ENCODE measurements at places on chromosomes 4 and X. TPM values are rescaled to one million over a fixed set of nuclear protein-coding genes. Genes with fewer than 3 reads are reported as not detected.

HPGD gene
- total RNA-seq = 3.3 TPM

- DNase-seq = no peak
Observed at GRCh38 chr4:119211867-119212233, 663 bp upstream of the USP53 start.

DNA sequence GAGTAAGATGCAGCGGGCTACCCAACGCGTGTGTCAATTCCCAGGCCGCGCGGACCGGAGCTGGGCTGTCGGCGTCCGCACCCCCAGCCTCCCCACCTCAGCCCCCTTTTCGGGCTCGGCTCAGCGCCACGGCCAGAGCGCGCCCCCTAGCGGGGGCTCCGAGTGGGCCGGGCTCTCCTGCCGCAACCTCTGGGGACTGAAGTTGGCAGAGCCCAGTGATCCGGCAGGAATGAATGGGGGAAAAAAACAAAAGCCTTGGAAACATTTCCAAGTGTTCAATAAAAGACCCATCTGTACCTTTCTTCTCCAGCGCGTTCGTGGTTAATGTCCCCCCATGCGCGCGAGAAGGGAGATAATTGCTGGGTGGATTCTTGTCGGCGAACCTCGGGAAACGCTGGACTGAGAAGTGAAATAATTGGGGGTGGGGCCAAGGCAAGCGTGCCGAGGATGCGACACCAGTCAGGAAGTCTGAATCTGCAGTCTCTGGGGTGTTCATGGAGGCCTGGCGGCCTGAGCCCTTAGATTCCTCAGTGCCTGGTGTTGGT is 5.2 kb upstream of the ARX start:
- peak; percentile 43 for DNase-seq

DNA sequence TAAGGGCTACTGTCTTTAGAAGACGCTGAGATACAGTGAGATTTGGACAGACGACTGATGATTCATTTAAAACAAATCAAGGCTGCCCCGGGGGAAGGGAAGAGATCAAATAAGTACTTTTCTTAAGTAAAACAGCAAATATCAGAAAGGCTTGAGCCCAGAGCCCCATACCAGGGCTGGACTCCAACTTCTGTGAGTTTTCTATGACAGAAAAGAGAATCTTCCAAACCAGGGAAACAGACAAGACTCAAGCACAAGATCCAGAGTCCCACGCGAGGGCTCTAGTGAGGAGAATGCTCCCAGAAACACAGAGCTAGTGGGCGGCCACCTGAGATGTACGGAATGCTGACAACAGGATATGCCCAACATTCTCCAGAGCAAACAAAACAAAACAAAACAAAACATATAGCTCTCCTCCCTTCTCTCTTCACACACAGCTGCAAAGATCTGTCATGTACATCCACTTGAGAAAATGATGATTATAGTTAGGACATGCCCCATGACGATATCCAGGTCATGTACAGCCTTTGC is 13.1 kb downstream of the ACSL1 start:
- no peak for DNase-seq

GAGE12F gene
- total RNA-seq = 581 TPM

GRCh38 chr4:30094887-30095286 is 625.3 kb upstream of the PCDH7 start:
- no peak for DNase-seq

- DNase-seq = no peak
Observed at GRCh38 chrX:120823556-120823955, 52.1 kb downstream of the CT47B1 start.

GUCY1A1 gene
- total RNA-seq = not detected

DNA sequence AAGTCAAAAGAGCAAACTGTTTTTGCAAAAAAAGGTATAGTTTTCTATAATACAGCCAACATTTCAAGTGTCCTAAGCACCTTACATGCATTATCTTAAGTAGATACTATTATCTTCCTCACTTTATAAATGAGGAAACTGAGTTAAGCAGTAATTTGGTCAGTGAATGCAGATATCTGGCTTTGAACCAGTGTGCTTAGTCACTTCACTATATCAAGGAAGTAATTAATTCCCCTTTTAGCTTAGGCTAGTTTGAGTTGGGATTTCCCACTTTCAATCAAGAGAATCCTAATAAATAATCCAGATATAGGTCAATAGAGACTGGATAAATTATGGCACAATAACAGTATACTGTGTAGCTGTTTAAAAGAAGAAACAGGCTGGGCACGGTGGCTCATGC is 14.8 kb downstream of the SPINK2 start:
- no peak for DNase-seq

DNA sequence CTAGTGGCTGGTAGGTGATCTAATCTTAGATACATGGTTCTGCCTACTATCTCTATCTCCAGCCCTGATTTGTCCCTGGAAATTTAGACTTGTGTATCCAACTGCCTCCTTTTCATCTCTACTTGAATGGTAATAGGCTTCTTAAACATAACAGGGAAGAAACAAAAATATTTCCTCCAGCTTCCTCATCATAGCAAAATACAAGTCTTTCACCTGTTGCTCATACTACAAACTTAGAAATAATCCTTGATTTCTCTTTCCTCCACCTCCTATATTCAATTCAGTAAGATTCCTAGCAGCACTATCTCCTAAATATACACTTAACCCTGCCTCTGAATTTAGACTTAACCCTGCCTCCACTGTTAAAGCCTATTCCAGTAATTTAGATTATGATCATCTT is 373.3 kb upstream of the ACTRT1 start:
- DNase-seq = no peak

TMEM271 gene
- total RNA-seq = not detected

TREX2 gene
- 0.51 TPM for total RNA-seq

- no peak for DNase-seq
Observed at GRCh38 chrX:105101378-105101777, 119.1 kb downstream of the TEX13A start.

- no peak for DNase-seq
Observed at GRCh38 chr4:47195706-47196105, 164.3 kb downstream of the GABRB1 start.

- DNase-seq = no peak
Observed at GRCh38 chr4:111639876-111640275, 505.4 kb upstream of the FAM241A start.

DNA sequence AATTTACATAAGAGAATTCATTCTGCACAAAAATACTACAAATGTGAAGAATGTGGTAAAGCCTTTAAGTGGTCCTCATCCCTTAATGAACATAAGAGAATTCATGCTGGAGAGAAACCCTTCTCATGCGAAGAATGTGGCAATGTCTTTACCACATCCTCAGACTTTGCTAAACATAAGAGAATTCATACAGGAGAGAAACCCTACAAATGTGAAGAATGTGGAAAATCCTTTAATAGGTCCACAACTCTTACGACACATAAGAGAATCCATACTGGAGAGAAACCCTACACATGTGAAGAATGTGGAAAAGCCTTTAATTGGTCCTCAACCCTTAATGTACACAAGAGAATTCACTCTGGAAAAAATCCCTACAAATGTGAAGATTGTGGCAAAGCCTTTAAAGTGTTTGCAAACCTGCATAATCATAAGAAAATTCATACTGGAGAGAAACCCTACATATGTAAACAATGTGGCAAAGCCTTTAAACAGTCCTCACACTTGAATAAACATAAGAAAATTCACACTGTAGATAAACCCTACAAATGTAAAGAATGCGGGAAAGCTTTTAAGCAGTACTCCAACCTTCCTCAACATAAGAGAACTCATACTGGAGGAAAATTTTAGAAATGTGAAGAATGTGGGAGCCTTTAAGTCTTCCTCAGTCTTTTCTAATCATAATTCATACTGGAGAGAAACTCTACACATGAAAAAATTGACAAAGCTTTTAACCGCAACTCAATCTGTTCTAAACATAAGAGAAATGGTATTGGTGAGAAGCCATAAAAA is 37.4 kb downstream of the ZNF718 start:
- no peak for DNase-seq

GRCh38 chr4:161573836-161574235 is 590.0 kb downstream of the FSTL5 start:
- no peak for DNase-seq

DNA sequence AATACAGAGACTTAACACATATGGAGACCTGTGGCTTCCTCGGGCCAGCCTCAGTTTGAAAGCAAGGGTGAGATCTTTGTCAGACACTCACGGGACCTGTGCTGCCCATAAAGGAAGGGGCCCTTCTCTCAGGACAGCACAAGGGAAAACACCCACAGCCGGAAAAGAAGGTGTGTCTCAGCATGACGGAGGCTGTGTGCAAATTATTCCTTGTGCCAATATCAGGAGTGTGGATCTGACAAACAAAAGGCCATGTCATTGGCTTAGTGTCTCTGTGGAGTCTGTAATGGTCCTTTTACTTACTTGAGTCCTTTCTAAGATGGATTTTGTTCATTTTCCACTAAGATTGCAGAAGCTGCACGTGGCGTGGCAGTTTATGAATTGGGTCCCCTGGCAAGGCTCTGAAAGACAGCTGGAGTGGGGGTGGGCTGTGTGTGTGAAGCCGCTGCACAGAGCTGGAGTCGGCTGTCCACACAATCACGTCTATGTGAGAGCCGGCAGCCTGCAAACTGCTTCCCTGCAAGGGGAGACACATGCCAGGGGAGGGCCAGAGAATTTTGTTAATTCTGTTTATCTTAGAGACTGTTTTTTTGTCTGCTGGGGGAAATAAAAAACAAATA is 1.9 kb downstream of the ENPP6 start:
- DNase-seq = no peak

MAGEB10 gene
- 0.47 TPM for total RNA-seq

HPGDS gene
- total RNA-seq = not detected

GPR173 gene
- total RNA-seq = not detected

DNA sequence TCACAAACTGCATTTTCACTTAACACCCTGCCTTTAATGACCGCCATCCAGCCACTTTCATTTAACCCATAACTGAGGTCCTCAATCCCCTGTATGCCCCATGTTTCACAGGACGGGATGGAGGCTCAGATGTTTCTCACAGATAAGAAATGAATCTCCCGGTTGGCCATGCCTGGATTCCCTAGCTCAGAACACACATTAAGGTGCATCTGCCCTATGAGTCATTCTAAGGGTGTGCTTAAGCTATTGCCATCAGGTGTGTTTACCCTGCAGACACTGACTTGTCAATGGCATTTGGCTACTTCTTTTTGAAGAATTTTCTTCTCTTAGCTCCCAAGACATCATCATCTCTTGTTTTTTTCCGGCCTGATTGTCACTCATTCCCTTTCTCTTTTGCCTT is 222.6 kb upstream of the SMIM31 start:
- no peak for DNase-seq

GRCh38 chr4:101596781-101597552 is 193.6 kb upstream of the BANK1 start:
- no peak for DNase-seq

STEEP1 gene
- total RNA-seq = 40.3 TPM

DNA sequence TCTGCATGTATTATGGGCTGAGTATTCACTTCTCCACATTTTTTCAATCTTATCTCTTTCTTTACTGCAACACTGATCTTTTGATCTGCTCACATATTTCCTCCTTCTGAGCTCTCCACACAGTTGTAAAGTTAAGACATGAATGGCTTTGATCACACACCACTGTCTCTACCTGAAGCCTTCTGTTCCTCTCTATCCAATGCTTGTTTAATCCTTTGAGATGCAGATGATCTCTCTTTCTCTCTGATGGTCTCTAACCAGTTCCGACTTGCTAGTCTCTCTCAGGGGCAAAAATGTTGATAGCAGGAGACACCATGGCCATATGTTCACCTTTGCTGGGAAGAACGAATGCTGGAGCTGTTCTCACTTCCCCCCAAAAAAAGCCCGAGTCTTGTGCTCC is 162.4 kb downstream of the UNC5C start:
- no peak for DNase-seq

DNA sequence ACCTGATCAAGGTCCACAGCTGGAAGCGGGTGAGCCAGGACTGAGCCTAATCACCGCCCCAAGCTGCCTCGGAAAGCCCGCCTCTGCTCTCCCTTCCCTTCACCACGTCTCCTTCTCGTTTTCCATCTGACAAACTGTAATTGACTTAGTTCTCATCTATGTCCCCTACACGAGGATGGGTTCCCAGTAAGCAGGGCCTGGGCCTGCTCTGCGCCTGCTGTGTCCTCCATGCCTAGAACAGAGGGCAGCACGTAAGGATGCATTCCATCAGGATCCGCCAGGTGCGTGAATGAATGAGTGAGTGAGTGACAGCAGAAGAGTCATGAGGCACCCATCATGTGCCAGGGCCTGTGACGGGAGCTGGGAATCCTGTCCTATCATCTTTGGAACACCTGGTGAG is 86.7 kb downstream of the JAKMIP1 start:
- DNase-seq = no peak

- DNase-seq = no peak
Observed at GRCh38 chrX:7801711-7802110, 41.3 kb upstream of the VCX start.

DNA sequence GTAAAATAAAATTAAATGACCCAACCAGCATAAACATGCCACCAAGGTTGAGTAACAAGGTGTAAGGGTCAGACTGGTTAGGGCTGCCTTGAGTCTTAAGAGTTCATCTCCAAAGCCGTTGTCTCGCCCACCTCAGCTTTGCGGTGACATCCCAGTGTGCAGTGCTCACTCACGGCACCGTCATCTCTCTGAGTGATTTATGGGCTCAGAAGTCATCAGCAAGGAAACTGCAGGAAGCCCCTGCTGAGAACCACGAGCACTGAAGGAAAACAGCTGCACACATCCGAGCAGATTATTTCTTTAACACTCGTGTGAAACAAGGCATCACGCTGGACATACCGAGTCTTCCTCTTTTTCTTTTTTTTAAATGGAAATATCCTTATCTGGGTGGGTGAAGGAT is 411.1 kb downstream of the TRIML1 start:
- DNase-seq = no peak

GRCh38 chrX:22063284-22063683 is 31.2 kb downstream of the PHEX start:
- peak; percentile 6 for DNase-seq

DNA sequence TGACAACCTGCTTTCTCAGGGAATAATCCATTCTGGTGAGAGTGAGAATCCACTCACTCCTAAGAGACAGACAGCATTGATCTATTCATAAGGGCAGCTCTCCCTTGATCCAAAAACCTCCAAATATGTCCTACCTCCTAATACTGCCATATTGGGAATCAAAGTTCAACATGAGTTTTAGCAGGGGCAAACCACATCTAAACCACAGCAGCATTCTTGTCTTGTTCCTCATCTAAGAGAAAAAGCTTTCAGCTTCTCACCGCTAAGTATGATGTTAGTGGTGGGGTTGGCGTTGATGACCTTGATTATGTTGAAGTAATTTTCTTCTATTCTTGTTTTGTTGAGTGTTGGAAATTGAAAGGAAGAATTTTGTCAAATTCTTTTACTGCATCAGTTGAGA is 69.6 kb downstream of the SERTM2 start:
- DNase-seq = no peak

HSFX2 gene
- 0.11 TPM for total RNA-seq

DNA sequence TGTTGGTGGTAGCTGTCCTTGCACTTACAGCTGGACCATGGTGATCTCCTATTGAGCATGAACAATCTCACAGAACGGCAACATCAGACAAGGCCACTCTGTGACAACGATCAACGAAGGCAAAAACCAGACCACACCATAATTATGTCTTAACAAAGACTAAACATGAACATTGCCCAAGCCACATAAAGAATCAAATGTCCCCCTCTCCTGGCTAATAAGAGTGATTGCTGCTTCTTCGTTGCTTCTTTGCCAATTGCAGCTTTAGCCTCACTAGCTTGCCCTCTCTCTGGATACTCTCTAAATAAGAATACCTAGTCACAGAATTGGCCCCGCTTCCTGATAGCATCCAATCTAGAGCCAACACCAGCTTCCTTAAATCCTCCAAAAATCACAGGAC is 41.5 kb upstream of the PGRMC1 start:
- DNase-seq = no peak

Data from K562 (cell line).